ENCODE measurements at places on chromosomes 6 and 20.
A peak's percentile ranks its signal among the peaks of the same experiment; 100 is the strongest.

GRCh38 chr6:134470457-134470975 lies 152.6 kb upstream of the SGK1 start:
- DNase-seq = no peak

DNA sequence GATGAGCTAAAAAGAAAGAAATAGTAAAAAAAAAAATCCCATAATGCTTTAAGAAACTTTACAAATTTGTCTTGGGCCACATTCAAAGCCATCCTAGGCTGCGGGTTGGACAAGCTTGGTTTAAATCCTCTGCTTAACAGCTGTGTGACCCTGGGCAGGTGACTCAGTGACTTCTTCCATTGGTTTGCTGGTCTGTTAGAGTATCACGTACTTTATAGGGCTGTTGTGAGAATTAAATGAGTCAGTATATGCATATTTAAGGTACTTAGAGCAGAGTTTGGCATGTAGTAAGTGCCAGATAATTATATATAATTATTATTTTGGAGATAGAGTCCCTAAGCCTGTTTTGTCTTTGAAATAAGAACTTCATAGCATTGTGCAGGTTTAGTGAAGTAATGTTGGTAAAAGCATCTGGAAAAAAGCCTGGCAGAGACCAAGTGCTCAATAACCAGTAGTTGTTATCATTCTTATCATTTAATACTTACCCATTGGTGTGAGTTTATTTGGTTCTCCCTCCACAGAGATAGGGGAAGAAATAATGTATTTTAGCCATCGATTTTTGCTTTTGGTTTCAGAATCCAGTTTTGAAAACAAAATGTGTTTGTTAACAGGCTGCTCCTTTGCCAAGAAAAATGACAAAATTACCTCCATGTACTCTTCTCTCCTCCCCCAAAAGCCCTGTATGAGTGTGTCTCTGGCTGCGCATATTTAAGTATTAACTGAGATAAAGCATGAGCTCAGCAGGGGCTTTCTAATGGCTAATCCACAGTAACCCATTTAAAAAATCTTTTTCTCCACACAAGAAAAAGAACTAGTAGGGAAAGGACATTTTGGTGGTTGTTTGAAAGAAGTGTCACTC lies 67.2 kb downstream of the FOXO3 start:
- DNase-seq = no peak

- peak; percentile 13 for DNase-seq
Measured at GRCh38 chr20:49542514-49542991, 25.4 kb downstream of the PTGIS start.

- DNase-seq = no peak
Measured at GRCh38 chr6:292506-293192, 362 bp downstream of the DUSP22 start.

GRCh38 chr20:35539756-35540212 lies 2.1 kb upstream of the ERGIC3 start:
- peak; percentile 90 for DNase-seq

DNA sequence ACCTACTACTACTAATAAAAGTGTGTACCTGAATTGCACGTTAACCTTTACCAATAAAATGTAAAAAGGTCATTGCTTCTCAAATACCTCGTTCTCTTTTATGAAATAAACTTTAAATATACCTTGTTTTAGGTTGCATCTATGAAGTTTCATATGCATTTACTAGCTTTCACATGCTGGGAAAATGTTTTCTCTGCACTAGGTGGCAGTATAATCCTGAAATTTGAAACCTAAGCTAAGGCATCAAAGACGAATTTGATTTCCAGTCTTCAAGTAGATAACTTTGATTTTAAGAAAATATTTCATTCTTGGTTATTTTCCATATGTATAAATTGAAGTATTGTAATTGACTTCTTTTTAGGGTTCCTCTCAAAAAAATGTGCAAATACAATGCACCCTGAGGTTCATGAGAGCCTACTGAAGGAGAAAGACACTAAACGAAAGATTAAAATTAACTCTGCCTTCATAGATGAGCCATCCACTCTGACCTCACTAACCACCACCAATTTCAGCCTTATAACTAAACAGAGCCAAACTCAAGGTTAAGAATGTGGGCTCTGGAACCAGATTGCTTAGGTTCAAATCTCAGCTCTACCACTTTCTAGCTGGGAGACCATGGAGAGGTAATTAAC lies 7.3 kb upstream of the COL9A1 start:
- peak; percentile 16 for DNase-seq

DNA sequence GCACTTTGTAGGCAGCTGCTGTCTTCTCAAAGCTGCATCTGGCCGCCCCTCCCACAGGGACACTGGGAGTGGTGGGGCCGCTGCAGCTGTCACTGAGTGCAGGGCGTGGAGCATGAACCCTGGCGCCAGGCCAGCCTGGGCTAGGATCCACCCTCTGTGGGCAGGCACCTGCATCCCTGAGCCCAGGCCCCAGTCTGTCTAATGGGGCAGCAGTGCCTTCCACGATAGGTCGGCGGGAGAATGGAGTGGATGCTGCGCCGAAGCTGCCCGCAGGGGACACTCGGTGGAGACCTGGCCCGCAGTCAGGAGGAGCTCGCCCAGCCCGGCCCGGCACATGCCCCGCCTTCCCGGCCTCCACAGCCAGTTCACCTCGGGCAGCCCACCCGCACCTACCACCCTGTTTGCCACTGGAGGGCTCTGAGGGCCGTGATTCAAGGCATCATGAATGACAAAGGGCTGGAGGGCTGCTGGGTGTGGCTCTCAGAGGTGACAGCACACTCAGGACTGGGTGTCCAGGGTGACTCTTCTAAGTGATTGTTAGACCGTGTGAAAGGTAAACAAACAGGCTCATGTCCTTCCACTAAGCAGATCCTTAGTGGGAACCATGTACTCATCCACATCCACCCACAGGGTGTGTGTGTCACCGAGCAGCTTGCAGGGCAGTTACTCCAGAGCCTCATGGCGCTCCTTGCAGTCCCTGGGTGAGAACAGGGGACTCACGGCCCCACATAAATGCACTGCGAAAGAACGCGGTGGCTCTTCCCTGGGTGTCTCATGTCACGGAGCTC lies 133.9 kb downstream of the AGPAT4 start:
- DNase-seq = peak; percentile 66

DNA sequence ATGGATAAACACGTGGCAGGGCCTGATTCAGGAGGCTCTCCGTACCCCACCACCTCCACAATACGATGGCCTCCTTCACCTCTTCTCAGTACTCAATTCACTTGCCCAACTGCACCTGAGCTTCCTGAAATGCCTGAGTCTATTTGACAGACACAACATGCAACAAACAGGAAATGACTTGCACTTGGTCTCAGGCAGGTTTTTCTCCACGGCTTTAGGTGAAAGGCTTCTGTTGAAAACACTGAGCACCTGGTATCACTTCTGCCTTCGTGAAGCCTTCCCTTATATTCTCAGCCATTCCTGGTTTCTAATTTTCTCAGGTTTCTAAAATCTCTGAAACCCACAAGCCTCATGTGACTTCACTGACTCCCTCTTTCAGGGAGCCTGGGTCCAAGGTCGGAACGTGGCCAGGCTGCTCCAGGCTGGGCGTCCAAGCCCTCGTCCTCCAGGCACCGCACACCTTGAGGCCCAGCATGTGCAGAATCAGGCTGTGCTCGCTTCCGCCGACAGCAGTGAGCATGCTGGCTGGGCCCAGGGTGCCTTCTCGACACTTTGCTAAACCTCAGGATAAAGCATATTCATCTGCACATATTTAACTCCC lies 34.7 kb downstream of the TAF4 start:
- no peak for DNase-seq

DNA sequence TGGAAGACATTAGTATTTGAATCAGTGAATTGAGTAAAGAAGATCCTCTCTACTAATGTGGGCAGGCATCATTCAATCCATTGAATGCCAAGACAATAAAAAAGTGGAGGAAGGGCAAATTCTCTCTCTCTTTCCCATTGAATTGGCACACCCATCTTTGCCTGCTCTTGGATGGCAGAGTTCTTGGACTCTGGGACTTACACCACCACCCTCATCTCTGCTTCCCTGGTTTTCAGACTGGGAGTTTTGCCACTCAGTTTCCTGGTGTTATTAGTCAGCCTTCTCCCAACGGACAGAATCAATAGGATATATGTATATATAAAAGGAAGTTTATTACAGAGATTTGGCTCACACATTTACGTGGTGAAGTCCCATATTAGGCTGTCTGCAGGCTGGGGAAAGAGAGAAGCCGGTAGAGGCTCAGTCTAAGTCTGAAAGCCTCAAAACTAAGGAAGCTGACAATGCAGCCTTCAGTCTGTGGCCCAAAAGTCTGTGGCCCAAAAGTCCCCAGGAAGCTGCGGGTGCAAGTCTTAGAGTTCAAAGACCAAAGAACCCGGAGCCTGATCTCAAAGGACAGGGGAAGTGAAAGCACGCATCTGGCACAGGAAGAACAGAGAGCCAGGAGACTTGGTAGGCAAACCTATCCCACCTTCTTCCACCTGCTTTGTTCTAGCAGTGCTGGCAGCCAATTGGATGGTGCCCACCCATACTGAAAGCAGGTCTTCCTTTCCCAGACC lies 64.4 kb downstream of the SMPDL3A start:
- no peak for DNase-seq

DNA sequence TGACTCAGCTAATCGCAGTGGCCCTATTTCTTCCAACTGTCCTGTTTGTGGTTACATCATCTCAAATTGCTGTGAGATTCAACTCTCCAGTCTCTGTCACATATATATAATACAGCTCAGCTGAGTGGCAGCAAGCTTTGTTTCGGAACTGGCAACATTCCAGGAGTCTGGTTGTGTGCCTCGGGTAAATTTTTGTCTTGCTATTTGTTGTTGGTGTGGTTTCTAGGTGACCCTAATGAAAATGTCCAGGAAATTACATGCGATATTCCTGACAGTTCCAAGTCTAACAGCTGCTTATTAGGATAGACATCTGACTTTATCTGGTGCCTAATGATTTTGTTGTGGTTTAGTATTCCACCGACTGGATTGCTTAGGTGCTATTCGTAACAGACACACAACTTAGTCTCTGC lies 581.8 kb downstream of the CD109 start:
- no peak for DNase-seq

DNA sequence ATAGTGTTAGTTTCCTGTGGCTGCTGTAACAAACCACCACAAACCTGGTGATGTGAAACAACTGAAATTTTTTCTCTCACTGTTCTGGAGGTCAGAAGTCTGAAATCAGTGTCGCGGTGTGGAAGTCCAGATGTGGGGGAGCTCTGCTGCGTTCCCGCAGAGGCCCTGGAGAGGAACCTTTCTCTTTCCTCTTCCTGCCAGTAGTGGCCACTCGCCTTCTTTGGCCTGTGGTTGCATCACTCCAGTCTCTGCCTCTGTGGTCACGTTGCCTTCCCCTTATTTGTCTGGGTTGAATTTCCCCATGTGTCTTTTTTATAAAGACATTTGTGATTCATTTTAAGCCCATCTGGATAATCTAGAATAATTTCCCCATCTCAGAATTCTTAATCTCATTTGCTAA lies 295.5 kb upstream of the FLRT3 start:
- DNase-seq = no peak

GRCh38 chr6:126475449-126475848 lies 135.5 kb downstream of the CENPW start:
- DNase-seq = no peak

GRCh38 chr20:63322146-63322932 lies 29.4 kb downstream of the COL20A1 start:
- DNase-seq = no peak

- DNase-seq = peak; percentile 92
Measured at GRCh38 chr6:170243791-170244291, 47.0 kb downstream of the DLL1 start.

DNA sequence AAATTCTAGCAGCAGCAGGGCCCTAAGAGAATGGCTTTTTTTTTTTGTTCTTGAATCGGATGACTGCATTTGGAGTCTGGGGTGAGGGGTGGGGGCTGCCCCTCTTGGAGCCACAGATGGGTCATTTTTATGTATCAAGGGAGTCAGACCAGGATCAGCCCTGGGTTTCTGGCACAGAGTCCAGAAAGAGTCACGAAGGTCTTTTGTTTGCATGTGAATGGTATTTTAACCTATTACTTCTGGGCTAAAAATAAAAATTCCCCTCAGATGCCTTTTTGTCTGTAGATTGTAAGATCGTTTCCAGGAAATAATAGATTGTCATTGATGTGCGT lies 72.5 kb downstream of the PHACTR3 start:
- peak; percentile 12 for DNase-seq

DNA sequence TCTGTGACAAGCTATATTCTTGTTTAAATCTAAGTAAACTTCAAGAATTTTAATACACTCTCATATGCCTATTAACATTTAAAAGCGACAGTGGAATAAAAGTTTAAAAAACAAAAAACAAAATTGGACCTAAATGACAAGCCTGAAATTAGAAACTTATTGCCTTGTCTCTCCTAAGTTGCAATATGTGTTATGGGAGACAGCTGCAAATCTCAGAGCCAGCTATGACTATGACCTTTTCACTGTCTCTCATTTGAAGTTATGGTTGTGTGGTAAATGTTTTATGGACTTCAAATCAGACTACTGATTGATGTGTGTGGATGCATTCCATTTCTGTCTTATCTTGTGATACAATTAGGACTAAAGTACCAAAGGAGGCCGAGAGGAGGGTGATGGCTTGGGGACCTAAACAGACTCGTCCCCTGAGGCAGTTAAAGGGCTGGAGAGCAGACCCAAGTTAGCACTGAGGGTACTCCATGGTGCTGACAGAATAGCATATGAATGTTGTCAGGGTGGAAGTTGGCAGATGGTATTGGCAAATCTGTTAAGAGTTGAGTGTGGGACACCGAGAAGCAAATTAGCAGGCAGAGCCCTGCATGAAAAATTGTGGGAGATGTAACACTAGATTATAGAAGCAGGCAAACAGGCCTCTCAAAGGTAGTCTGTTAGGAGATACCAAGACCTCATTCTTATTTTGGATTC lies 930.1 kb upstream of the MAN1A1 start:
- DNase-seq = no peak

GRCh38 chr20:43833511-43834395 lies 80.9 kb upstream of the TOX2 start:
- DNase-seq = no peak

GRCh38 chr6:153976921-153977693 lies 61.9 kb upstream of the OPRM1 start:
- no peak for DNase-seq

DNA sequence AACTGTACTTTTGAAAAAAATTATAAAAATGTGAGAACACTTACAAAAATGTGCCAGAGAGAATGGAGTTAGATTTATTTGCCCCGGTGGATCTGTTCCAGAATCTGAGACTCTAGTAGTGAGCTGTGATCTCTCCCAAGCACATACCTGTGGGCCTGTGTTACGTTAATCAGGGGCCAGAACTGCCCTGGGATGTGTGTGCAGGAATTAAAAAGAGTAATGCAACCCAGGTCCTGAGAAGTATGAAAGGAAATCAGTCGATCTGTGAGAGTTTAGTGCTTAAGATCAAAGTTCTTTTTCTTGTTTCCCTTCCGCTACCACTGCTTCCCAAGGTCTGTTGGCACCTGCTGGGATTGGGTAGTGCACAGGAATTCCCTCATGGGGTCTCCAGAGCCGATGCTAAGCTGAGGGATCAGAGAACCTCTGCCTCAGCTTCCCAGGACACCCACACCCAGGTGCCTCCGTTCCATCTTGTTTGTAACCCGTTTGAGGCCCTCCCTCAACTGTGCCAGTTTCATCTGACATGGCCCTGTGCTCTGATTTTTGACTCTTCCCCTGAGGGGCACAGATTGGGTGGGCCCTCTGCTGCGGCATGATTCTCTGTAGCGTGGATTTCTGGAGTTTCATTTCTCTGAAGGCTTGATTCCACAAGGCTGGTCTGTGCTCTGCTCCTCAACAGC lies 87.7 kb downstream of the RREB1 start:
- no peak for DNase-seq

- DNase-seq = no peak
Measured at GRCh38 chr20:44772636-44773035, 27.0 kb downstream of the KCNK15 start.

GRCh38 chr6:116266803-116267202 lies 12.9 kb downstream of the TSPYL1 start:
- DNase-seq = no peak

Data from NCI-H2171 treated with DMSO at 0.1 percent for 48 hours (cell line).